CD4-positive, alpha-beta T cell (primary cell): ENCODE measurements at places on chromosomes 5 and 9.

- peaks cover 17% of the 10 kb centered on the region for H3K36me3 ChIP-seq
- peak overlapping the region; percentile 85 for H3K4me3 ChIP-seq
These were observed 507 bp downstream of the RICTOR start for GRCh38 chr5:39073767-39074016.

GRCh38 chr5:146580237-146580636 is 64.2 kb upstream of the GPR151 start:
- no peaks in the 10 kb centered on the region for H3K4me1 ChIP-seq
- no peaks in the 10 kb centered on the region for H3K27me3 ChIP-seq
- no peaks in the 10 kb centered on the region for H3K36me3 ChIP-seq
- DNase-seq: no peak
- H3K27ac ChIP-seq: no peak overlapping the region
- no peak overlapping the region for H3K4me3 ChIP-seq

GRCh38 chr9:84323858-84324257 is 16.7 kb downstream of the SLC28A3 start:
- H3K4me1 ChIP-seq: no peaks in the 10 kb centered on the region
- DNase-seq: no peak
- no peaks in the 10 kb centered on the region for H3K36me3 ChIP-seq
- H3K4me3 ChIP-seq: no peak overlapping the region
- H3K27me3 ChIP-seq: no peaks in the 10 kb centered on the region
- H3K27ac ChIP-seq: no peak overlapping the region

GRCh38 chr9:100027543-100027942 is 71.3 kb downstream of the ERP44 start:
- peaks cover under 1% of the 10 kb centered on the region for H3K36me3 ChIP-seq
- DNase-seq: no peak
- H3K27me3 ChIP-seq: no peaks in the 10 kb centered on the region
- no peak overlapping the region for H3K4me3 ChIP-seq
- H3K27ac ChIP-seq: no peak overlapping the region
- H3K4me1 ChIP-seq: no peaks in the 10 kb centered on the region

GRCh38 chr5:51382521-51383130 is 622 bp upstream of the ISL1 start:
- H3K36me3 ChIP-seq: no peaks in the 10 kb centered on the region
- peaks cover 3% of the 10 kb centered on the region for H3K4me1 ChIP-seq
- H3K27me3 ChIP-seq: peaks cover 52% of the 10 kb centered on the region

DNA sequence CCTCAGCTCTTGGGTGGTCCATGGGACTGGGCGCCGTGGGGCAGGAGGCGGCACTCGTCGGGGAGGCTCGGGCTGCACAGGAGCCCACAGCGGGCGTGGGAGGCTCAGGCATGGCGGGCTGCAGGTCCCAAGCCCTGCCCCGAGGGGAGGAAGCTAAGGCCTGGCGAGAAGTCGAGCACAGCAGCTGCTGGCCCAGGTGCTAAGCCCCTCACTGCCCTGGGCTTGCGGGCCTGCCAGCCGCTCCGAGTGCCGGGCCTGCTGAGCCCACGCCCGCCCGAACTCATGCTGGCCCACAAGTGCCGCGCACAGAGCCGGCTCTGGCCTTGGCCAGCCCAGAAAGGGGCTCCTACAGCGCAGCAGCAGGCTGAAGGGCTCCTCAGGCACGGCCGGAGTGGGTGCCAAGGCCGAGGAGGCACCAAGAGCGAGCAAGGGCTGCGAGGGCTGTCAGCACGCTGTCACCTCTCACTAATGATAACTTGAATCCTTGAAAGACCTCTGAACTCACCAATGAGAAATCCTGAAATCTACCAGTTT is 1506.8 kb upstream of the WWC1 start:
- DNase-seq: no peak
- no peaks in the 10 kb centered on the region for H3K4me1 ChIP-seq
- no peak overlapping the region for H3K27ac ChIP-seq
- no peak overlapping the region for H3K4me3 ChIP-seq
- no peaks in the 10 kb centered on the region for H3K36me3 ChIP-seq
- no peaks in the 10 kb centered on the region for H3K27me3 ChIP-seq

- no peaks in the 10 kb centered on the region for H3K36me3 ChIP-seq
- peaks cover 17% of the 10 kb centered on the region for H3K27me3 ChIP-seq
- no peak within 1 kb of the TSS for H3K27ac ChIP-seq
- no peak for DNase-seq
- no peak within 1 kb of the TSS for H3K4me3 ChIP-seq
- no peaks in the 10 kb centered on the region for H3K4me1 ChIP-seq
These were observed at the start of gene CTNND2 for GRCh38 chr5:11904265-11904906. CTNND2 (minus strand) TSS chr5:11904446; CDS start chr5:11903853, 593 bp downstream.

- no peak overlapping the region for H3K27ac ChIP-seq
- no peaks in the 10 kb centered on the region for H3K4me1 ChIP-seq
- peaks cover 2% of the 10 kb centered on the region for H3K27me3 ChIP-seq
- no peak for DNase-seq
These were observed 14.4 kb upstream of the ABLIM3 start for GRCh38 chr5:149126906-149127305.

- H3K4me3 ChIP-seq: peak overlapping the region; percentile 1
- peaks cover 17% of the 10 kb centered on the region for H3K36me3 ChIP-seq
- no peaks in the 10 kb centered on the region for H3K27me3 ChIP-seq
- H3K27ac ChIP-seq: no peak overlapping the region
- H3K4me1 ChIP-seq: peaks cover 42% of the 10 kb centered on the region
These were observed 18.3 kb downstream of the UGCG start for GRCh38 chr9:111914749-111915424.

DNA sequence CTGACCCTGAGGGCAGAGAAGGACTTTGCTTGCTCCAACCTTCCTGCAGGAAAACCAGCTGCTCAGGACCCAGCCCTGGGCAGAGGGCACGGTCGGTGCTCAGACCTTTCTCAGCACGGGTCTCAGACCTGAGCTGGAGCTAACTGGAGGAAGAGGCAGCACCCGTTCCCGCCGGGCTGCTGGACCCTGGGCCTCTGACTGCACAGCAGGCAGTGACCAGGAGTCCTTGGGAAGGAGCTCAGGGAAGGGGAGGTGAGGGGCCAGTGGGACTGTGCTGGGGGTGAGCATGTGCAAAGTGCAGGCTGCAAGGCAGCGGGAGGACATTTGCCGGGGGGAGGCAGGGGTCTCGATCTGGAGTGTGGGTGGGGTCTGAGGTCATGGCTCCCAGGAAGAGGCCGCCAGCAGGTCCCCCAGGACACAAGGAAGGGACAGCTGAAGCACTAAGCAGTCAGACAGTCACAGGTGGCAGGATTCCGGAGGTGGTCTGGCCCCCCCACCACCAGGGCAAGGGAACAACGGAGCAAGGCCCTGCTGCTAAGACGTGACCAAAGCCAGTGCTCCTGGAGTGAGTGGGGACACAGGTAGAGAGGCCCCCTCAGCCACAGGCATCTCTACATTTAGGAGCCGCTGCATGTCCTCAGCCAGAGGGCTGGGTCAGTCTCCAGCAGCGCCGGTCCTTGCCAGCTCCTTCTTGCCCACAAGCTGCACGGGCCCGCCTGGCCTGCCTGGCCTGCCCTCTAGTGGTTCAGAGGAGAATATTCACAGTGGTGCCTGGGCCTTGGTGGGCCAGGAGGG is 4.8 kb upstream of the DPM2 start:
- peaks cover 78% of the 10 kb centered on the region for H3K36me3 ChIP-seq
- peak overlapping the region; percentile 13 for H3K27ac ChIP-seq
- no peaks in the 10 kb centered on the region for H3K27me3 ChIP-seq

- no peak for DNase-seq
- H3K4me1 ChIP-seq: no peaks in the 10 kb centered on the region
- no peak overlapping the region for H3K27ac ChIP-seq
- no peak overlapping the region for H3K4me3 ChIP-seq
These were observed 10.6 kb upstream of the PWWP2A start for GRCh38 chr5:160129841-160130240.

DNA sequence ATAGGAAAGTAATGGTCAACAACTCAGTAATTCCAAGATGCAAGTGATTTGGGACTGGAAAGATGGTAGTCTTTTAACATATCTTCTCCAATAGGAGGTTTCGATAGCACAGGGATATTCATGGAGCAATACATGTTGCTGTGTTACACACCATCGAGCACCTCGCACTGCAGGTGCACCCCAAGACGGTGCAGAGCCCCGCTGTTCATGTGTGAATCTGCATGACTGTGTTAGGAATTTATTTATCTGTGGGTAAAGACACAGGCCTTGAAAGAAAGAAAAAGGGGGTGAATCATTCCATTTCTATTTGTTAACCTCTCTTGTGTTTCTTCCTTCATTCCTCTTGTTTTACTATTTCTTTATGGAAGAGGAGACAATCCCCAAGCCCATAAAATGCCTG is 217.1 kb downstream of the EBF1 start:
- no peak overlapping the region for H3K27ac ChIP-seq
- H3K4me3 ChIP-seq: no peak overlapping the region
- peaks cover 4% of the 10 kb centered on the region for H3K27me3 ChIP-seq
- H3K4me1 ChIP-seq: no peaks in the 10 kb centered on the region
- no peaks in the 10 kb centered on the region for H3K36me3 ChIP-seq
- no peak for DNase-seq

- no peak overlapping the region for H3K27ac ChIP-seq
- H3K4me1 ChIP-seq: no peaks in the 10 kb centered on the region
- no peak overlapping the region for H3K4me3 ChIP-seq
- H3K27me3 ChIP-seq: no peaks in the 10 kb centered on the region
- DNase-seq: no peak
These were observed 64.1 kb downstream of the SMIM23 start for GRCh38 chr5:171849585-171850323.

DNA sequence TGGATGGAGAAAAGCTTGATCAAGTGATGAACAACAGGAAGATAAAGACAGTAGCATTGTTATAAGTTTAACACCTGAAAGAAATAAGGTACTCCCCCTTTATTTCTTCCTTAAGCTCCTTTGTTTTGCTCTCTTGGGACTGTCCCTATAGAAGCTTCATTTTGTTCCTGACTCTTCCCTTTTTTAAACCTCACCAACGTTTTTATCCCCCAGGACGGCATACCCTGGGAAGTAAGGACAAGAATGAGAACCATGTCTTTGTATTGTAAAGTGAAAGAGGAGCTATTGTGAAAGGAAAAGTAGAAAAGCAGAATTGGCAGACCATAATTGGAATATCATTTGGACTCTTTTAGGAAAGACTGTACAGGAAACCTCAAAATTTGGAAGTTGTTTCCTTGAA is 1368.6 kb upstream of the C9orf72 start:
- H3K4me1 ChIP-seq: no peaks in the 10 kb centered on the region
- no peaks in the 10 kb centered on the region for H3K27me3 ChIP-seq
- no peak overlapping the region for H3K27ac ChIP-seq

GRCh38 chr5:44997506-44997905 is 188.8 kb downstream of the MRPS30 start:
- H3K27ac ChIP-seq: no peak overlapping the region
- DNase-seq: no peak
- no peak overlapping the region for H3K4me3 ChIP-seq
- H3K4me1 ChIP-seq: no peaks in the 10 kb centered on the region
- H3K27me3 ChIP-seq: no peaks in the 10 kb centered on the region
